ENCODE measurements at places on chromosomes 11 and 22.
A peak's percentile ranks its signal among the peaks of the same experiment; 100 is the strongest.

GRCh38 chr11:68843703-68844312 is 2.1 kb upstream of the CPT1A start:
- no peak for DNase-seq

DNA sequence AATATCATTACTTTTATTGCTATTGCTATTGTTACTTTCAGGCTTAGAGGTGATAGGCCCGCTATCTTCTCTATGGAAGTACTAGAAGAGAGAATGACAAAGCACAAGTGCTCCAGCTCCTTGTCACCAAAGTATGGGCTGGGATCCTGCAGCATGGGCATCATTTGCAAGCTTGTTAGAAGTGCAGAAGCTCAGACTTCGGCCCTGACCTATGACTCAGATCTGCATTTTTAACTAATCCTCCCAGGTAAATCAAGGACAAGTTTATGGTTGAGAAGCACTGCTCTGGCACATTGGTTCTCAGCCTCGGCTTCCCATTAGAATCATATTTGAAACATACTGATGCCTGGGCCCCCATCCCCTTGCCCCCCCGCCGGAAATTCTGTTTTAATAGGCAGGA is 8.6 kb upstream of the ENDOD1 start:
- no peak for DNase-seq

DNA sequence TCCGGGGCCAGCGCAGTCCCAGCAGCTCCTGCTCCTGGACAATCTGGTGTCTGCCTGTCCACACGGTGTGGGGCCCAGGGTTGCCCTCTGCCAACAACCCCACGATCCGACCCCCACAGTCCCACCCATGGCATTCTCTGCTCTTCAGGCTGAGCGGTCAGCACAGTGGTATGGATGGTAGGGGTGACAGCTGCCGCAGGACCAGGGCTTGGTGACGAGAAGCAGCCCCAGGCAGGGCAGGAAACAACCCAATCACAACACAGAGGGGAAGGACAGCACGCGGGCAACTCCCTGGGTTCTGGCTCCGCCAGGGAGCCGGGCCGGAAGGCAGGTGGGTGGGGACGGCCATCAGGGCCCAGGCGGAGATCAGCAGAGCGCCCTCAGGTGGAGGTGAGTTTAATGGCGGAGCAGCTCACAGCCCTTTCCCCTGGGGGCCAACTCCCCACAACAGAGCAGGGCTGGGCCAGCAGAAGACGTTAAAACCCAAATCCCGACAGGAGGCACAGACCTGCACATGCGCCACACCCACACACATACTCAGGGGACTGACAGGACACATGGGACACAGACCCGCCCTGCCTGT is 5.3 kb upstream of the CHADL start:
- DNase-seq = no peak

- DNase-seq = no peak
Observed at GRCh38 chr11:6419009-6419631, at the start of gene APBB1. APBB1 (minus strand) TSS chr11:6419094; CDS start chr11:6411347, 7,747 bp downstream.

DNA sequence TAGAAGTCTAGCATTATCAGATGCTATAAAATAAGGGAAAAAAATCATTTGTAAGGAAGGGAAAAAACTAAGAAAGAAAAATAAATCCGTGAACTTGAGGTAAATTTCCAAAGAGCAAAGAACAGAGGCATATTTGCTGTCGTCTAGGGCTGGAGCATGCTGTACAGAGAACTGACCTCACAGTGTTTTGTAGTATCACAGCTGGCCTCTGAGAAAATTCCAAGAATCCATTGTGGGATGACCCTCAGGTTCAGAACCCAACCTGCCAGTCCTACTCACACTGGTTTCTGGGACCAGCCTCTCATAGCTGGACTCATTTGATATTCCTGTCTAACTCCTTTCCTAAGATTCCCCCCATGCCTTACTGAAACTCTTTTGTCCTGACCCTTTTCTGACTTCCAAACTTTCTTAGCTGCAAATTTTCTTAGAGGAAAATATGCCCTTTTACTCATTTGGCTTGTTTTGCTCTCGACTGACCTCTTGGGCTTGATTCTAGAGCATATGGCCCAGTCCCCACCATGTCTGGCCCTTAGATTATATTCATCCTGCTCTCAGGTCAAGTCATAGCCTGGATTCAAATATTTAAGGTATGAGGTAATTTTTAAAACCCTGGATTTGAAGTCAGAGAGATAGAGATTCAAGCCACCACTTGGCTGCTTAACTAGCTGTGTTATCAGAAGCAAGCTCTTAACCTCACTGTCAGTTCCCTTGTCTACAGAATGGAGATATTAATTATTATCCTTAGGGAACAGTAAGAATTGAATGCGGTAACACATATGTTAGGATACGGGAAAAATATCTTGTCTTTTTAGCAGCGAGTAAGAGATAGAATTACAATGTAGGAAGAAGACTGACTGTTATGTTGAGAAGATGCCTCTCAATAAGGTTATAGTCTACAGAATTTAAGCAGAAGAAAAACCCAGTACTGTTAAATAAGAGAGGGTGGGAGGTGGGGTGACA is 89.7 kb upstream of the KCNA4 start:
- DNase-seq = no peak

DNA sequence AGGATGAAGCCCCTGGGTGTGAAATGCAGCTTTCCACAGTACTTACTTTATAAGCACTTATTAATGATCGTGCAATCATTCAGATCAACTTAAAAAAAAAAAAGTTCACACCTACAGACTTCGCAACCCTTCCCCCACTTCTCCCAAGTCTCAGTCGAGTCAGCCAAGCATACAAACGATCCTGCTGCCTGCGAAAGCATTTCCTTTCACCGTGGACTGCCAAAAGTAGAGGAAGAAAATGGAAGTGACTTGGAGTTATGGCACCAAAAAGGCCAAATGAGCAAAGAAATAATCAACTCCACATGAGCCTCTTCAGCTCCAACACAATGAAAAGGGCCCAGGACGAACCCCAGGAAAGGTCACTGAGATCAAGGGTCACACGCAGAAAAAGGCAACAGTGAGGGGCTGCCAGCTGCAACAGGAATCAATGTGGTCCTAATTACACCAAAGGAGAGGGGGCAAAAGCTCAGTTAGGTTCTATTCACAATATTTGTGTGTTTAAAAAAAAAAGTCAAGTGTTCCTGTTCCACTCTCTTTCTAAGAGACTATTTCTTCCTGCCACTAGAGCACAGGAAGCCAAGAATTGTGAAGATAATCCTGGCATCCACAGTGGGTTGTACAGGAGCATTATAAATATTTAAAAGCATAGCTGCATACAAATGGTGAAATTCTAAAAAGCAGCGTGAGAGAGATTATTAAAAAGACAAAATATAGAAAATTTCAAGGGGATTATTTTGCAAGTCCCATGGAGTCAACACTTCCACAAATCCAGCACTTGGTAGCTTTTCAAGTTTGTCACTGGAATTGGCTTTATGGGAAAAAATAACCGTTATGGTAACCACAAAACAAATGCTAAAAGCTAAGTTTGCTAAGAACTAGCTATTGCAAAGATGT is 28.4 kb downstream of the CDON start:
- DNase-seq = no peak

GRCh38 chr11:100816823-100817222 is 129.7 kb downstream of the ARHGAP42 start:
- DNase-seq = no peak

DNA sequence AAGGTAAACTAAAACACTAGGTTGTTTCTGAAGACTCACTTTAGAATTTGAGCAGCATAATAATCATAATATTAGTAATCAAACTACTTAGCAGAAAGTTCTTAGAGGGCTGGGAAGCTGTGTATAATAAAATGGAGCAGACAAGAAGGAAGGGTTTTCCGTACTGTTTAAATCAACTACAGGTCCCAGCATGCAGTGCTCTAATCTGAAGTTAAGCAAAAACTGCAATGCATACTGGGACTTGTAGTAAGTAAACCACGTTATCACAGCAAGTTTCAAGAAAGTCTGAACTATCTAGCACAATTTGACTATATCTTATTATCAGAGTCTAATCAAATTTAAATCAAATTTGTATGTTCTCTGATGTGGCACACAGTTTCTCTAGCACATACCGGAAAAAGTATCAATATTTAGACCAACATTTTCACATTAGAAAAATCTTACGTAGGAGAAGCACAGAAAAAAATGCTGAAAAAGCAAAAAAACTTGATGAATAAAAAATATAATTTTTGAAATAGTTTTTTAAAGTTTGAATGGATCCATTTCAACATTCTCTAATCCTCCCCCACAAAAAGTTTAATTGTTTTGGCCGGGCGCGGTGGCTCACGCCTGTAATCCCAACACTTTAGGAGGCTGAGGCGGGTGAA is 8.2 kb downstream of the PHF21A start:
- DNase-seq = peak; percentile 14

DNA sequence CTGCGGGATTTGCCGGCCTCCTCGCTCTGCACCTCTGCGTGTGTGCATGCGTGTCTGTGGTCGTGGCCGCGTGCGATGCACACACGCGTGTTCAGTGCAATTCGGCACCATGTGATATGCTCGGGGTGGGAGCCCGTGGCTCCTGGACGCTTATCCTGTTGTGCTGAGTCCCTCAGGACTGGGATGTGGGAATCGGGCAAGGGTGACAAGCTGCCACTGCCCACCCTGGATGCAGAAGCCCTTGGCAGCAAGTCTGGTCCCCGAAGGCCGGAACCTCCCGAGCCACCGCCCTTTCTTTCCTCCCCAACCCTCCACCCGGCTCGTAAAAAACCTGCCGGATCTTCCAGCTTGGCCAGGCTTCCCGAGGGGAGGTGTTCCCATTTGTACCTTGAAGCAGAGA is 128.2 kb downstream of the PHF21B start:
- no peak for DNase-seq

DNA sequence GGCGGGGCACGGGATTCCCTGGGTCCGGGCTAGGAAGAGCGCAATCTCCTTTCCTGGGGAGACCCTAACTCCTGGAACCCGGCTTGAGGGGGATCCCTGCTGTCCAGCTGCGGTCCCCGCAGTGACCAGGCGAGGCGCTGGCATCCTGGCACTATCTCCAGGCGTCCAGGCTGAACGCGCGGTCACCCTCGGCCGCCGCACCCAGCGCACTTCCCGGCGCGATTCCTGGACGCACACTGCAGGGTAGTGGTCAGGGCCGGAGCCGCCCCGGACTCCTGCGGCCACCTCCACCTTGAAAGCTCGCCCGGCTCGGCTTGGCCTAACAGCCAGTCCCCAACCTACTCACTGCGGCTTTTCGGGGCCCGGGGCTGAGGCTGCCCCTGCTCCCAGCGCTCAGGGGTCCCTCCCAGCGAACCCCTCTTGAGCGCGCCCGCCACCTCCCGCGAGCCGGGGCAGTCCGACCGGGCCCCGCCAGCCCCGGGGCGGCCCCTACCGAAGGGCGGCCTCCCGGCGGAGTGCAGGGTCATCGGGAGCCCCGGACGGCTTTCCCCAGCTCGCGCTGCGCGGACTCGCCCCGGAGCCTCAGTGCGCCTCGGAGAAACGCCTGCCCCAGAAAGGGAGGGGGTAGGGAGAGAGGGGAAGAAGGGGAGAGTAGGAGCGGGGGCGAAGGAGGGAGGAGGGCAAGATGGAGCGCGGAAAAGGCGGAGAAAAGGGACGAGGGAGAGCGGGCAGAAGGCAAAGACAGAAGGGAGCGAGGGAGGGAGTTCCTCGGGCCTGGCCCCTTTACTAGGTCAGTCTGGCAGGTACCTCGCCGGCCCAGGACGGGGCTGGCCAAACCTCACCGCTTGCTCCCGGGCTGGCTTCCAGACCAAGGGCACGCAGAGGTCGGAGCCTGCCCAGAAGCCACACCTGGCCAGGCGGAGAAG is 1.0 kb downstream of the POU2AF3 start:
- DNase-seq = no peak
